ENCODE measurements at places on chromosomes 3 and 15. TPM values are rescaled to one million over a fixed set of nuclear protein-coding genes. Genes with fewer than 3 reads are reported as not detected.
A peak's percentile ranks its signal among the peaks of the same experiment; 100 is the strongest.

- DNase-seq = no peak
These were observed 21.7 kb downstream of the GPR176 start for GRCh38 chr15:39898317-39898716.

GRCh38 chr3:20458994-20459716, 273.1 kb upstream of the SGO1 start:
- DNase-seq = no peak

DNA sequence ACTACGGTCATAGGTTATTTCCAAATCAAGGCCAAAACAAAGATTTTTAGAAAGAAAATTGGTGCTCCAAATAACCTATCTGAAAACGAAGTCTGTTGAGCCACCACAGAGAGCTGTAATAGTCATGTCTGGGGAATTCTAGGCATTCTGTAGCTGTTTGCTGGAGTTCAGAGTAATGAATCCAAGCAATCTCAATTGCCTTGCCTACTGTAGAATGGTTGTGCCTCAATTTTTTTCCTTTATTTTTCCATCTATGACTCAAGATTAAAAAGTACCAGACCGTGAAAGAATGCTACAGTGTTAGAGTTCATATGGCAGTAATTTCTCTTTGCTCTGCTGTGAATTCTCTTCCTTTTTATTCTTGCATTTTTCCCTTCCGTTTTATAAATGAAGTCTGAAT, 1007.2 kb upstream of the ALCAM start:
- no peak for DNase-seq

GRCh38 chr3:159148466-159148865, 346.6 kb downstream of the MFSD1 start:
- no peak for DNase-seq

- peak; percentile 91 for DNase-seq
These were observed at the start of gene LOXL1 for GRCh38 chr15:73926219-73927002. LOXL1 (plus strand) TSS chr15:73926462; CDS start chr15:73926784, 322 bp downstream.

DNA sequence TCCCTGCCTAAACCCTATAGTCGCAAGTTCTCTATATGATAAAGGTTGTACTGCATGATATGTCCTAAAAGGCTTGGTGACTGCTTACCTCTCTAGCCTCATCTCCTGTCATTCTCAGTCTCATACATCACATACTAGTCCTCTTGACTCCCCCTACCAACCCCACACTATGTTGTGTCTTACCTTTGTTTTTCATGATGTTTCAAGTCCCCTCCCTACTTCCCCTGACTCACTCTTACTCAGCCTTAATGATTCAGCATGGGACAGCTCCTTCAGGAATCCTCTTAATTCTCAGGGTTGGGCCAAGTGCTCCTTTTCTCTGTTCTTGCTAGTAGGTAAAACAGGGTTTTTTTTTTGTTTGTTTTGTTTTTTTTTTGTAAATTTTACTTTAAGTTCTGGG, 49.6 kb downstream of the SLMAP start:
- no peak for DNase-seq

DNA sequence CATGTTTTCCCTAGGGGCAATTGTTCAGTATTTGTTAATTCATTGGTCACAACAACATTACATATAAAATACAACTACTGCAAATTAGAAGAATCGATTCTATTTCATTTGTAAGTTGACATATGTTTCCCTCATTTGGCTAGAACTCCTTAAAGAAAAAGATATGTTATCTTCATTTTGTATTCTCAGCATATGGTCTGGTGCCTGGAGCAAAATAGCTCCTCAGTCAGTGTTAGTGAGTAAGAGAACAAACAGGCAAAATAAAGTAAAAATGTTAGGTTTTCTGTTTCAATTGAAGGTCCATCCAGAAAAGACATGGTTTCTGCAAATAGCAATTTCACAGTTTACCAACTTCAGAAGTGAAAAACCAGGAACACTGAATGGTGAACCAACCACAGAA, 1343.1 kb downstream of the ROBO1 start:
- DNase-seq = no peak

GRCh38 chr3:62981962-62982361, 106.7 kb upstream of the CADPS start:
- no peak for DNase-seq

- DNase-seq = no peak
These were observed 572.4 kb upstream of the PPP2R3A start for GRCh38 chr3:135393159-135393558.

- no peak for DNase-seq
These were observed 38.4 kb upstream of the ALCAM start for GRCh38 chr3:105328338-105328730.

DNA sequence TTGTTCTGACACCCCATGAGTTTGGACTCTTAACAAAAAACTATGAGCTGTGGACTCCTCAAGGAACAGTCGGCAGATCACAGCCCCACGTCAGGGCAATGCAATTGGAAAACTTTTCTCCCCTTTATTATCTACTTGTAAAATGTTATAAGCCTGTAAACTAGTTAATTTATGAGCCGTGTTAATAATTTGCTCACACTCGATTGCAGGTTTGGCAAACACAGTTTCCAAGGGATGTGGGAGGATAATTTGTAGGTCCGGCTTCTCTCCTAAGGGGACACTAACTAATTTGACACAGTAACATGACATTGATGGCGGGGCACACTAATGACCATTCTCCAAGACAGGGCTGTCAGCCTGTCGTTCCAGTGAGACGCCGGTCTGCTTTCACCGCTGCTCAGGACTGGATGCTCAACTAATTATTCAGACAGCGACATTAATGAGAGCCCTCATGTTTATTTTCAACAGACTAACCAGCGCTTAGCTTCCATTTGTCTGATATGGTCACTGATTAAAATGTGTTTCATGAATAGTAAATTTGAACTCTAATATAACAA, 222.1 kb downstream of the FOXP1 start:
- no peak for DNase-seq

DNA sequence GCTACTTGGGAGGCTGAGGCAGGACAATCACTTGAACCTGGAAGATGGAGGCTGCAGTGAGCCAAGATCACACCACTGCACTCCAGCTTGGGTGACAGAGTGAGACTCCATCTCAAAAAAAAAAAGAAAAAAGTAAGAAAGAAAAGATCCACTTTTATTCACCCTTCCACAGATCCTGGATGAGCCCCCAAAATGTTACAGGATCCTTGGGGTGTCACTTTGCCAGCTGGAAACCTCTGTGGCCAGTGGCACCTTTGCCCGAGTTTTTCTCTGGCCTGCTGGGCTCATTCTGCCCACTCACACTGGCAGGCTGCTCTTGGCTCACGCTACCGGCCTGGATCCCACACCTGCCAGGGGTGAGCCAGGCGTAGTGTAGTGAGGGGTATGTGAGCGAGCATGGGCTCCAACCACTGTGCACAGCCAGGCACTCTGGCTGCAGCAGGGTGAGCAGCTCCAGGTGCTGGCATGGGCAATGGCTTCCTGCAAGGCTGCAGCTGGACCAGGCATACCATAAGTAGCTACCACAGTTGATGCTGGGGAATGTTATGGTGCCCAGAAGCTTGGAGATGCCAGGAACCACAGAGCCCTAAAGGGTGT, 57.8 kb upstream of the C15orf39 start:
- no peak for DNase-seq

GPD1L gene
- total RNA-seq = 15.2 TPM

ARNT2 gene
- 5.6 TPM for total RNA-seq

SLC27A2 gene
- 3.1 TPM for total RNA-seq

FGF7 gene
- total RNA-seq = 14.4 TPM

PTX3 gene
- 1.5 TPM for total RNA-seq

Data from pancreas (tissue), 10 donors.